ENCODE measurements at places on chromosomes 5 and 9.

- no peak for DNase-seq
Observed at GRCh38 chr9:374736-375135, 160.1 kb downstream of the DOCK8 start.

GRCh38 chr9:37363124-37363523 lies 59.4 kb upstream of the GRHPR start:
- no peak for DNase-seq

DNA sequence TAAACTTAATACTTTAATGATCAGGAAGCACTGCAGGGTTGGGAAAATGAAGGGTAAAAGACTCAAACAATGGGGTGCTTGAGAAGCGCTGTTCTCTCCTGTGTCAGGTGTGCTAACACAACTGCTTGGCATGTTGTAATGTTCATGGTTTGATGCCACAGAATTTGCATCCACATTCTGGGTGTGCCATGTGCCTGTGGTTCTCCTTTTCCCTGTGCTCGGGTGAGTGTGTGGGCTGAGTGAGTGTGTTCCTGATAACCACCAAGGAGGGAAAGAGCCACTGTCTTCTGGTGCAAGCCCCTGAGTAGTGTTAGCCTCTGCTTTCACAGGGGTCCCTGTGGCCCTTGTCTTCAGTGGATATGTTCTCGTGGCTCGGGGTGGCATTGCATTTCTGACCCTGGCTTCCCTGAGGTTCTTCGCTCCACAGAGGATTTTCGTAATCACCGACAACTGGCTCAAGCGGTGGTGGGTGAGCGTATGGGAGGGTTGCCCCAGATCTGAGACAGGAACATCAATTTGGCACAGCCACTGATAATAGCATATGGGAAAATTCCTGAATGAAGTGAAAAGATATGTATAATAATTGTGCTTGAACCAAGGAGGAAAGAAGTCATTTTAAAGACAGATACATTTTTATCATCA lies 102.0 kb downstream of the MVB12B start:
- no peak for DNase-seq

- DNase-seq, result peak; percentile 28
Observed at GRCh38 chr5:174724484-174725260, at the start of gene MSX2. Gene MSX2, plus strand, starts transcription at chr5:174724582. Its CDS starts 78 bp downstream, at chr5:174724660.

DNA sequence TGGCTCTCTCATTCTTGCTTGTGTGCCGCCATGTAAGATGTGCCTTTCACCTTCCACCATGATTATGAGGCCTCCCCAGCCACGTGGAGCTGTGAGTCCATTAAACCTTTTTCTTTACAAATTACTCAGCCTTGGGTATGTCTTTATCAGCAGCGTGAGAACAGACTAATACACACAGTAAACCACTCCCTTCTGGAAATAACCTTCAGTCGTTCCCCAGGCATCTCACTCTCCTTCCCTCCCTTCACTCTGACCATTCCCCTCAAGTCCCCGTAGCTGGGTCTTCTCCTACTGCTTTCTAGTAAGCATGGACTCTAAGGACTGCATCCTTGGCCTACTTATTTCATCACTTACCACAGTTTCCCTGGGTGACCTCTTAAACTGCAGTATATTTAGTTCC lies 493.9 kb downstream of the CCDC171 start:
- no peak for DNase-seq

- no peak for DNase-seq
Observed at GRCh38 chr5:161340012-161340411, 206.5 kb downstream of the GABRB2 start.

DNA sequence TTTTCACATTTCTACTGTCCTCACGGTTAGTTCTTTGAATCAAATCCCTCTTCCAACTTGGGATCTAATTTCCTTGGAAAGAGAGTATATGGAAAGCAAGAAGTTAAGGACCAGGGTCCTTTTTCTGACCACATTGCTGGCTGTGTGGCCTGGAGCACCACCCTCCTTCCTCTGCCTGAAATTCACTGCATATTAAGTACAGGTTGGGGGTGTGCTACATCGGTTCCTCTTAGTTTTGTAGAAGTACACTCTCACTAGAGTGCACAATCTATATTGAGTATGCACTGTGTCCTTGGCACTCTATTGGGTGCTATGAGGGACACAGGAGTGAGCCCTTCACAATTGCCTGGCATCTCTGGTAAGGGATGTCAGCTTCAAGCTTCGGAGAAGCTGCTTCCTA lies 53.8 kb upstream of the KLF9 start:
- DNase-seq, result no peak

DNA sequence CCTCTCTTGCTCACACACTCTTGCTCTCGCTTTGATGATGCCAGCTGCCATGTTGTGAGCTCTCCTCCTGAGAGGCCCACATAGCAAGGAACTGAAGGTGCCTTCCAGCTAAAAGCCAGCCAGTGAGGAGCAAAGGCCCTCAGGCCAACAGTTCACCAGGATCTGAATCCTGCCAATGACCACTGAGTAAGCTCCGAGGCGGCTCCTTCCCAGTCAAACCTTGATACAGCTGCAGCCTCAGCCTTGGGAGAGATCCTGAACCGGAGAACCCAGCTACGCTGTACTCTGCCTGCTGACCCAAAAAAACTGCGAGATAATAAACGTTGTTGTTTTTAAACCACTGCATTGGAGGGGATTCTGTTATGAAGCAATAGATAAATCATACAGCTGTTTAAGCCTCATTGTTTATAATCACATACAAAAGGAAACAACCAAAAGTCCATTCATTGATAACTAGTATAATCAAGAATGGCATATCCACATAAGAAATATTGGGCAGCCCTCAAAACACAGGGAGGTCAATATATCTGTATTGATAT lies 49.0 kb upstream of the IFNK start:
- no peak for DNase-seq

DNA sequence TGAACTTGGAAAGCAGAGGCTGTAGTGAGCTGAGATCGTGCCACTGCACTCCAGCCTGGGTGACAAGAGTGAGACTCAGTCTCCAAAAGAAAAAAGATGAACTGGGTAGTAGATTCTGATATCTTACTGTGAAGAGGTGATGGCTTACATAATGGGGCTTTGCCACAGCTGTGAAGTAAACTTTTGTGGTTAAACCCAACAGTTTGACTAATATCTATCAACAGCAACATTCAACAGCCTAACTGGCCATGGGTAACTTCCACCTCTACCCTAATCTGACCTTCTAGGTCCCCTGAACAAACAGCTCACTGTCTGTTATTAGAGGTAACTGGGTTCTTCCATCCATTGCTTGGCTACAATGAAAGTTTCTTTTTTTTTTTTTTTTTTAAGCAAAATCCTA lies 52.1 kb downstream of the TLE1 start:
- DNase-seq, result no peak

GRCh38 chr5:157168286-157168685 lies 2.2 kb upstream of the GARIN3 start:
- no peak for DNase-seq

- DNase-seq, result no peak
Observed at GRCh38 chr5:148884339-148885020, 58.1 kb downstream of the ADRB2 start.

DNA sequence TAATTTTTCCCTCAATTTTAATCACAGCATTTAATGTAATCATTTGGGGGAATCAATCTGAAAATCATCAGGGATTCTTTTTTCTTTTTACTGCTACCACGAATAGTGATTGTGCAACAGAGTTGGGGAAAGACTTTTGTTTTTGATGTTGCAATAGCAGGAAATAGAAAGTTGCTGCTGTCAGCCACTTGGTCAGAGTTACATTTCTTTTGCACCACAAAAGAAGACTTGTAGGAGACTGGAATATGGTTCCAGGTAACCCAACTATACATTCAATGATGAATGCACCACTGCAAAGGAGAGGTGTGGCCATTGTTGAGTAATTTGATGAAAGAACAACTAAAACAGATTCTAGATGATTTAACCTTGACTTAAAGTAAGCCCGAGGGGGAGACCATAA lies 46.3 kb upstream of the PALM2AKAP2 start:
- DNase-seq, result no peak

GRCh38 chr5:40649463-40650030 lies 30.2 kb upstream of the PTGER4 start:
- DNase-seq, result peak; percentile 37

GRCh38 chr5:151904909-151905308 lies 19.7 kb downstream of the GLRA1 start:
- no peak for DNase-seq

DNA sequence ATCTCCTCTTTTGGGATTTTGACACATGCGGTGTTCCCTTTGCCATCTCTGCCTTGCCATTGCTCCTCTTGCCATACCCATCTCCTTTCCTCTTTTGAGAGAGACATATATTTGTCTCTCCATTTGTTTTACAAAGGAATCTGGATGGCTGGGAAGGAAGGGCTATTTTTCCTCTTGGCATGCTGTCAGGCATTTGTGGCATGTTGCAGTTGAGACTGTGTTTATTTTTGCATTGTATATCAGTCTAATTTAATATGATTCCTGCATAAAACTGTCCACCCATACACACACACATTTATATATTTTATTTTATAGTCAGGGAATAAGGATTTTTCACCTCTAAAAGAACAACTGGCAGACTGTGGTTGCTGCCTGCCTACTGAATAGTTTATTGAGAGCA lies 1105.8 kb upstream of the SEMA6A start:
- no peak for DNase-seq

DNA sequence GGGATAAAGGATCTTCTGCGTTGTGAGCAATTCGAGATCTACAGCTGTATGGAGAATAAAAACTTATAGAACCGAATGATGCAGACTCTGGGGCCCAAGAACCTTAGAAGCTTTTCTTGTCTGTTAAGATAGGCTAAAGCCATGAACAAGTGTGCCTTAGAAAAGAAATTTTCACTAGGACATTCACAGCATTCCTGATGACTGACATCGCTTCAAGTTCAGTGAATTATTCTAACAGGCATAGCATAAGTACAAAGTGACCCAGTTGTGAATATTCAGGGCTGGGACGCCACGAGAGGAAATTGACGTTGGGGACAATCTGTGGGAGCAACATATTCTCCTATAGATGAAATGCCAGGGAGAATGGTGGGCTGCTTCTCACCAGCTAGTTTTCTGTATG lies 32.0 kb upstream of the PANK3 start:
- DNase-seq, result no peak

GRCh38 chr5:87340716-87341115 lies 72.0 kb downstream of the CCNH start:
- peak; percentile 62 for DNase-seq

GRCh38 chr9:87152256-87152655 lies 204.9 kb upstream of the GAS1 start:
- no peak for DNase-seq

DNA sequence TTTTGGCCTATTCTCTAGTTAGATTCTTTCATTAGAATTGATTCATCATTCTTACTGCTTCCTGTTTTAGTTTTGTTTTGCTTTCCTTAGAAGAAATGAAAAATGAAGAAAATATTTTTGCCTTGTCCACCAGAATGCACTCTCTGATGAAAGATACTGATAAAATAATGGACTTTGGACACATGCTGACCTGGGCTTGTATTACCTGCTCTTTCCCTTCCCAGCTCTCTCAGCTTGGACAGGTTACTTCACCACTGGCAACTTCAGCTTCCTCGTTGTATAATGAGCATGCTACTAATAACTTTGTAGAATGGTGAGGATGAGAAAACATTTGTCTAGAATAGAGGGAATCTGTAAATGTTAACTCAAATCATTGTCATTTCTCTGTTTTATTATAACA lies 1468.1 kb upstream of the WWC1 start:
- no peak for DNase-seq

DNA sequence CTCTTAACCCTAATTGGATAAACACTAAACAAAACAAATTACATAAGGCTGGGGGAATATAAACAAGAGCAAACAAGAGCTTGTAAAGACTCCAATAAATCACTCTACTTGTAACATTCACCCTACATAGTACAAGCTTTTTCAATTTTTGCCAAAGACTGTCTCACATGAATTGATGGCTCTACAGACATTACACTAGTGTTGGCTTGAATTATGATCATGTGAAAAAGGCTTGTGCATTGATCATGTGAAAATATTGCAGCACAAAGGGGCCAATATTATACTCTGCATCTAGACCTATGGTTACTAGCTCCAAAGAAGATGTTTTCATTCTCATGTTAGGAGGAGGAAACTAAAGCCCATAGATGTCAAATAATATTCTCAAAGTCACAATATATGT lies 212.6 kb downstream of the MCTP1 start:
- no peak for DNase-seq

- no peak for DNase-seq
Observed at GRCh38 chr5:174796711-174797192, 72.4 kb downstream of the MSX2 start.

GRCh38 chr9:88538311-88539085 lies 3.5 kb downstream of the NXNL2 start:
- no peak for DNase-seq

DNA sequence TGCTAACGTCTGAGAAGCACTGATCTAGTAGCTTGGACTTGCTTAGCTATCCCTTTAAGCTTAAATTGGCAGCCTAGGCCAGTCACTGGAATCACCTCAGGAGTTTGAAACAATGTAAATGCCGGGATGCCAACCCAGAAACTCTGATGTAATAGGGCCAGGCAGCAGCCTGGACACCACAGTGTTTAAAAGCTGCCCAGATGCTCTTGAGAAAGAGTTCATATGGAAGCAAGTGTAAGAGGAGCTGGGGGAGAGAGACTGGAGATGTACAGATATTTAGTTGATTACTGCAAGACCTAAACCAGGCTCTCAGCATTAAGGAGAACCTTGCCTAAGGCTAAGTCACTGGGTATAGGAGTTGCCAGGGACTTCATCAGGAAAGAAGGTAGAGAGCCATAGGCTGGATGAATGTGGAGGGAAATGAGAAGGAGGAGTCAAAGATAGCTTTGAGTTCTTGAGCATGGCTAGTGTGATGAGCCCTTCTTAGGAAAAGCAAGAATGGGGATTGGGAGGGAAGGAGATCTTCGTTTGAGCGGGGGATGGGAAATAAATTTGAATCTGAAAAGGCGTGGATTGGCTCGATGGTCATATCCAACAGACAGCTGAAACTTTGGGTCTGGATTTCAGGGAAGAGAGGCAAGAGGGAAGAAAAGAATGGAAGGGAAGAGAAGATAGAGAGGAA lies 392.9 kb upstream of the WWC1 start:
- DNase-seq, result no peak

GRCh38 chr5:171841984-171842776 lies 56.6 kb downstream of the SMIM23 start:
- no peak for DNase-seq

- no peak for DNase-seq
Observed at GRCh38 chr9:70692431-70692830, 278.0 kb upstream of the KLF9 start.

All from CD4-positive, alpha-beta T cell treated with Interleukin-17A for 1 hour (primary cell).